ENCODE measurements at places on chromosomes 11 and 22.

DNA sequence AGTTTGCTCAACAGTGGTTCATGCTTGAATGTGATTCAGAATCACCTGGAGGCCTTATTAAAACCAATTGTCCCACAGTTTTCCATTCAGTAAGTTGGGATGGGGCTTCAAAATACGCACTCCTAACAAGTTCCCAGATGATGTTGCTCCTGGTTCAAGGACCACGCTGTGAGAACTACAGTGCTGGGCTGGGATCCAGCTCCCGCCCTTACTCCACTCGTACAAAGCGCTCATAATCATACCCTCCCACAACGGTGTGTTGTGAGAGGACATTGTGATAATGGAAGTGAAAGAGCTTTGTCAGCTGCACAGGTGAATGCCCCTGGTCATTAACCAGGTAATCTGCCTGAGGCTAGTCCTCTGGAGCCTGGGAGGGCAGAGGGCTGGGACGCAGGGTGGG, 1.3 kb upstream of the CD82 start:
- no peak for DNase-seq

DNA sequence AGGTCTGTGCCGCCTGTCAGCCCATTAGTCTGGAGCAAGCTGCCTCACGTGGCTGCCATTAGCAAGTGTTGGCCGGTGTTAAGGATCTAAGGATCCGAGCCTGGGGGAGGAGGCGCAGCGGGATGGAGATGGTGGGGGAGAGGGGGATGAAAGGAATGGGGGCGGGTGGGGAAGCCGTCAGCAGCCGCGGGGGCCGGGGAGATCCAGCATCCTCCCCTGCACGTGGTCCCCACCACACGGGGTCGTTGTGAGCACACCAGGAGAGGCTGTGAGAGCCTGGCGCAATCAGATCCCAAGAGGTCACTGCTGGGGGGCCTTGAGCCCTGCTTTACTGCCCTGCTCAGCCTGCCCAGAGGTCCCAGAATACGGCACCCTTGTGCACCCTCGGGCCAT, 7.3 kb downstream of the CABP7 start:
- no peak for DNase-seq

DNA sequence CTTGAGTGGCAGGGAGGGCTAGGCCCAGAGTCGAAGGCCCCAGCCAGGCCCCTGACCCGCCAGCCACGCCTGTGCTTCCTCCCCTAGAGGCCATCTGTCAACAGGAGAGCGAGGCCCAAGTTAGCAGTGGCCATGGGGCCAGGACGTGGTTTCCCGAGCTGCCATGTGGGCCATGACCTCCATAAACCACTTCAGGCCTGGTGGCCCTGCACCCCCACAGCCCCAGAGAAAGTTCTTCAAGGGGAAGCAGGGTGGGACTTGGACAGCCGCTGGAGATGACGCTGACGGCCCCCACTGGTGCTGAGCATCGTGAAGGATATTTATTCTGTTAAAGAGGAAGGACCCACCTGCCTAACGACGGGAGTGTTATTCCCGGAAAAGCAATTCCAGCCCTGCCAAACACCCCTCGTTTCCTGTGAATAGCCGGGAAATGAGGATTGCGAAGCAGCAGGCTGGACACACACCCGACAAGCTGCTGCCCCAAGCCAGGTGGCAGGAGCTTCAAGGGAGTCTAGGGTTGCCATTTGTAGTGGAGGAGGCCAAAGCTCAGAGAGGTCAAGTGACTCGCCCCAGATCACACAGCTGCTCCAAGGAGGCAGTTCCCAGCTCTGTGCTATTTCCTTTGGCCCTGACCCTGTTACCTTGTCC, 12.8 kb downstream of the PRR5 start:
- no peak for DNase-seq

DNA sequence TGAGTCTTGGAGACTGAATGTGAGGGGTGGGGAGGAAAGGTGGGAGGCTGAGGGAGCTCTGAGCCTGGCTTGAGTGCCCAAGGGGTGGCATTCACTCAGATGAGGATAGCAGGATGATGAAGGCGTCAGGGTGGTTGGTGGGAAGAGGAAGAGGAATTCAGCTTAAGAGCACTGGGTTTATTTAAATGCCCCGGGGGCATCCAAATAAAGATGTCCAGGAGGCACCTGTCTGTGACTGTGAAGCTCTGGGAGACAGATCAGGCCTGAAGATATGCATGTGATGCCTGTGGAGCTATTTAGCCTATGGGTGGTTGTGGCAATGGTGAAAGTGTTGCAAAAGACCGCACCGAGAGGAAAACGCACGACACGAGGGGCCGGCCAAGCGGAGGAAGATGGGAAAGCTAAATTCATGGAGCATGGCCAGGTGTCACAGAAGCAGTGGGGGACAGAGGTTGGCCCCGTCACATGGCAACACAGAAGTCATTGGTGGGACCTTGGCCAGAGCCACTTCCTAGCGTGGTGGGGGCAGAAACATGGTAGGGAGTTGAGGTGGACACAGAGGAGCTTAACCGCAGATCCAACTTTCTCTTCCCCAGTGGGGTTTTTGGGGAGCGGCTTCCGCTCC, 15.5 kb downstream of the SLC37A2 start:
- no peak for DNase-seq

DNA sequence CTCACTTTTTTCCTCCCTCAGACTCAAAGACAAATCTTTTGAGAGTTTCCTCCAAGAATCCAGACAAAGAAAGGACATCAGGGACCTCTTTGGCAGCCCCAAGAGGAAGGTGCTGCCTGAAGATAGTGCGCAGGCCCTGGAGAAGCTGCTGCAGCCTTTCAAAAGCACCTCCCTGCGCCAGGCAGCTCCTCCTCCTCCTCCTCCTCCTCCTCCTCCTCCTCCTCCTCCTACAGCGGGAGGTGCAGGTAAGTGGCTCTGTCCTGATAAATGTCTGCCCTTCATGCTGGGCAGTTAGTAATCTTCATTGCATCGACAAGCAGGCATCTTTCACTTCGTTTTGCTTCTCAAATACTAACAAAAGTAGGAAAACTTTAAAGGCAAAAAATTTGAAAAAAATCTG, 82.8 kb upstream of the PARVA start:
- DNase-seq: no peak

GRCh38 chr11:60077981-60078380, 10.5 kb upstream of the MS4A2 start:
- no peak for DNase-seq

GRCh38 chr11:2683806-2684205, 16.0 kb downstream of the KCNQ1OT1 start:
- no peak for DNase-seq

GRCh38 chr11:97487387-97487786, 1097.6 kb downstream of the JRKL start:
- DNase-seq: no peak

DNA sequence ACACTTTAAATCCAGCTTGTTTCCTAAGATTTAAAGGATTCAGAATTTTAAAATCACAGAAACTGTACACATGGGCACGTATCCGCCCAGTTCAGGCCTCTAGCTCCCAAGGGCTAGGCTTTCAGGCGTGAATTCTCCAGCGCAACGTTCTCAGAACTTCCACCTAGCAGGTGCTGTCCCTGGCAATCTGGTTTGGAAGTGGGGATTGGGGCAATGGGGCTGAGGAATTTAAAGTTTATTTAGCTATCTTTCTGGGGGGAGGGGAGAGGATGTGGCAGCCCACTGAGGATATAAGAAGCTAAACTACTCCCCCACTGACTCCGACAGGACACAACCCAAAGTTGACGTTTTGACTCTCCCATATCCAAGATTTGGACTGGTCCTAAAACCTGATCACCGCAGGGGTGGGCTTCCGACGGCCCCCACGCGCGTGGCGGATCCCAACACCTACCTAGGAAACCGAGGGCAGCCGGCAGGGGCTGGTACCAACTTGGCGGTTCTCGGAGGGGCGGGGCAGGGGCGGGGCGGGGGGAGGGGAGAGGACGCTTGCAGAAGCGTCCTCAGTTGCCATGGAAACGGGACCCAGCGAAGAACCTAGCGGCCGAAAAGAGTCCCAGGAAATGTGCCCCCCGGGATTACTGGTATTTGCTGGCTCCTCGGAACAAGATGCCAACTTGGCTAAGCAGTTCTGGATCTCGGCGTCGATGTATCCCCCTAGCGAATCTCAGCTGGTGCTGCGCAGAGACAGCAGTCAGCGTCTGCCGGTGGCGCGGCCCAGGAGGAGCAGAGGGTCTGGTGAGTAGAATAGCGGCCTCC, at the start of gene HOATZ:
Gene HOATZ (plus strand): TSS at position 563 of the 816 bp plus-strand sequence. CDS start 7 bp downstream, at position 570.
- no peak for DNase-seq

DNA sequence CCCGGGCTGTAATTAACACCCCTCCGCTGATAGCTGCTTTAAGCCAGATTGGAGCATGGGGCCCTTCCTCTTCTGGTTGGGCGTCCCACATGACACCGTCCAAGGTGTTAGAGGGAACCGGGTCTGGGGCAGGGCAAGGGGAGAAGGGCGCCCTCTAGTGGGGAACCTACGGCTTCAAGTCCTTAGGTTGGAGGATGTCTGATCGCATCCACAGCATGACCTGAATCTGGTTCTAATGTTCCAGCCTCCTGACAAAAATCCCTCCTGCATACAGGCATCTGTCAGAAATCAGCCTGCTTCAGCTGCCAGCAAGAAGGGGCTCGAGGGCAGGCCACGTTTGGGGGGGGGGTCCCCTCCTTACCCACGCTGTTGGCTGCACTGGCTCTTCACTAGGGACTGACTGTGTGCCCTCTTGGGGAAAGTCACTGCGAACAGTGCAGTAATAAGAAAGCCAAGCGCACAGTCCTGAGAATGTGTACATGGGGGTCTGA, 94.2 kb upstream of the TBCEL start:
- no peak for DNase-seq

DNA sequence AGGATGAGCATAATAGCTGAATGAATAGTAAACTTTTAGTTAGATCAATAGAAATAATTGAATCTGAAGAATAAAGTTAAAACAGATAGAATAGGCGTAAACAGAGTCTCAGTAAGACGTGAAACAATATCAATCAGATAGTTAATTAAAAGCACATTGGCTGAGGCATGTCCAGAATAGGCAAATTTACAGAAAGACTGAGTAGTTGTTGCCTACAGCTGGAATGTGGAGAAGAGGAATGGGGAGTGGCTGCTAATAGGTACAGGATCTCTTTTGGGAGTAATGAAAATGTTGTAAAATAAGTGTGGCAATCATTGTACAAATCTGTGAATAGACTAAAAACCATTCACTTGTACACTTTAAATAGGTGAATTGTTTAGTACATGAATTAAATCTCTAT, 36.3 kb upstream of the ME3 start:
- DNase-seq: no peak

- DNase-seq: no peak
These were observed 7.7 kb downstream of the LRRC32 start for GRCh38 chr11:76662656-76663485.

- no peak for DNase-seq
These were observed 39.3 kb downstream of the DDI1 start for GRCh38 chr11:104075706-104076105.

GRCh38 chr11:108498816-108499408, 728 bp upstream of the POGLUT3 start:
- no peak for DNase-seq

GRCh38 chr11:115503083-115503885, 931 bp downstream of the CADM1 start:
- no peak for DNase-seq

- DNase-seq: no peak
These were observed 132.3 kb downstream of the CEP164 start for GRCh38 chr11:117459979-117460300.

DNA sequence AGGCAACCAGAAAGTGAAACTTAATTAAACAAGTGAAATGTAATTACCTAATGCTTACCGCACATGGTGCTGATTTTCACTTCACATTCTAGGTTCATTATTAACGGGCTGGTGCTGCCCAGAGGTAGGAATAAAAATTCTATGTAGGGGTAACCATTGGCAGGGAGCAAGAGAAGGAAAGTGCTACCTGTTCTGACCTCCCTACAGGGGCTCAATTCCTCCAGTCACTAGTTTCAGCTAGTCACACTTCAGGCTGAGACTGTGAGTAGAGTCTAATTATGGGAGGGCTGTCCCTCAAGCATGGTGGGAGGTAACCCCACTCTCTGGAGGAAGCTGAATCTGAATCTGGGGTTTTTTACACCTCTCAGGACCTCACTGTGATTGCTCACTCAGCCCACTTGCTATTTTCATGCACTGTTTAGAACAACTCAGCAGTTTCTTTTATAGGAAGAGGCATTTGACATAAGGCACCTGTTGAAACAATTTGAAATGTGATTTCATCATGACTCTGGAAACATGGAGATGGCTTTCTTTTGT, 75.4 kb downstream of the MAML2 start:
- DNase-seq: no peak

DNA sequence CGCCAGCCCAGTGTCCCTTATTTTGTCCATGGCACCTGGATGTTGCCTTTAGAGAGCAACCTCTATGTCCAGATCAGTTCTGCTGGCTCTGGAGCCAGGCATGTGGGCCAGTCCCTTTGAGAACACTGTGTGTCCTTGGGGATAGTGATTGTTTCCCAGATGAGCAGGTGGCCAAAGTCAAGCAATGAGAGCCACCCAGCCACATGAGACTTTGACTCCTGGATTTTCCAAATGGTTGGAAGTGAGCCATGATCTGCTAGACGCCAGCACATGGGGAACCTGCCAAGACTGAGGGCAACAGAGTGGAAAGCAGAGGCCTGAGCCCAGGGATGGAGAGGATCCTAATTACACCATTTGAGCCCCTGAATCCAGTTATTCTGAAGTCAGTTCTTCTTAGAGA, 479.8 kb downstream of the OPCML start:
- no peak for DNase-seq

- DNase-seq: no peak
These were observed 3.9 kb downstream of the HTATIP2 start for GRCh38 chr11:20367313-20367948.

- DNase-seq: no peak
These were observed 277.6 kb downstream of the TTC28 start for GRCh38 chr22:28402060-28402459.

- no peak for DNase-seq
These were observed 19.9 kb upstream of the CCDC86 start for GRCh38 chr11:60821827-60822599.

GRCh38 chr22:38135133-38135706, 24.7 kb upstream of the BAIAP2L2 start:
- DNase-seq: no peak

GRCh38 chr11:118201966-118202365, 22.8 kb downstream of the JAML start:
- no peak for DNase-seq

DNA sequence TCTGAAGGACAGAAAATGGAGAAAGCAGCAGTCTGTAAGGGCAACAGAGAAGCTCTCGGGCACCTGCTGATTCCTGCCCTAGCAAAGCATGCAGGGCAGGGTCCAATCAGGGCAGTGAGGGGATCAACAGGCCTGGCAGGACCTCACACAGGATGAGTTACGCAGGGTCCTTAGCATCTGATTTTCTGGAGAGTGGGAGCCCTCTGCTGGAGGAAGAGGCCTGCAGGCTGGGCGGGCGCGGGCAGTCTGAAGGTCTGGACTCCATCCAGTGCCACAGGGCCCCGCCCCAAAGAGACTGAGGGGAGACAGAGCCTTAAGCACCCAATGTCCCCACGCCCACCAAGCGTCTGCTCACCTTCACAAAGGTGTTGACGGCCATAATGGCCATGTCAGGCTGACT, 28.9 kb downstream of the AP1B1 start:
- DNase-seq: no peak

DNA sequence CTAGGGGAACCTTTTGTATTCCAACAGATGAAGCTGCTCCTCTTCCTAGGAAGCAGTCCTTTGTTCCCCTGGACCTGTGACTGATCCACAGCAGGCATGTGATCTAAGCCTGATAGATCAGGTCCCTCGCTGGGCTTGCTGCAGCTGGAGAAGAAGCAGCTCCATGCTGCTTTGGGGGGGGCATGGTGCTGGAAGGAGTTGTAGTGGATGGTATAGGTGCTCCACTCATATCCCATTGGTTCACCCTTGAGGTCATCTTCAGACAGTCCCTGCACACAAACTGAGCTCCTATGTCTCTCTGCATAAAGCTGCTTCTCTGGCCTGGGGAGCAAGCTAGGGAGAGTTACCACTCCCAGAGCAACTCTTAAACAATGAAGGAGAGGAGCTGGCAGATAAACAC, 9.5 kb upstream of the RIC3 start:
- DNase-seq: no peak

Measured in activated B cell treated with CpG ODN at 0.5 μM for 24 hours (primary cell).